ENCODE measurements at places on chromosomes 11 and 22.

GRCh38 chr11:837189-837989 lies 4.6 kb downstream of the CD151 start:
- DNase-seq, result no peak

- DNase-seq, result no peak
Measured at GRCh38 chr11:33622186-33622585, 78.4 kb downstream of the C11orf91 start.

DNA sequence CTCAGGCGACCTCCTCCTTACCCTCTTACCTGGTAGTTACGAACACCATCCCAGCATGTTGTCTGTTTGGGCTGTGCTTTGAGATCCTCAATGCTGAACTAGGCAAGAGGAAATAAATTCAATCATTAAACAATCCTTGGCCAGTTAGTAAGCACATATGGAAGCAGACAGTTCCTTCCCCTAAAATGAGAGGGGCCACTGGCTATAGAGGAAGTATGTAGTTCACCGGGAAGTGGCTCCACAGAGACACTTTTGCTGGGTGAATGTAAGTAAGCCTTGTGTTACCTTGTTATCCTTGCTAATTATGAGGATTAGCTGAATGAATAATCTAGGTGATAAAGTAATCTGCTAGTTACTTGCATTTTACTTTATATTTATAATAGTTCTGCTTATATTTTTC lies 2.9 kb downstream of the THYN1 start:
- DNase-seq, result no peak

GRCh38 chr11:90204832-90205646 lies 17.8 kb downstream of the CHORDC1 start:
- DNase-seq, result no peak

GRCh38 chr11:63769042-63769713 lies 603 bp upstream of the ZFTA start:
- DNase-seq, result no peak

- no peak for DNase-seq
Measured at GRCh38 chr22:39142088-39142680, 10.3 kb downstream of the CBX7 start.

DNA sequence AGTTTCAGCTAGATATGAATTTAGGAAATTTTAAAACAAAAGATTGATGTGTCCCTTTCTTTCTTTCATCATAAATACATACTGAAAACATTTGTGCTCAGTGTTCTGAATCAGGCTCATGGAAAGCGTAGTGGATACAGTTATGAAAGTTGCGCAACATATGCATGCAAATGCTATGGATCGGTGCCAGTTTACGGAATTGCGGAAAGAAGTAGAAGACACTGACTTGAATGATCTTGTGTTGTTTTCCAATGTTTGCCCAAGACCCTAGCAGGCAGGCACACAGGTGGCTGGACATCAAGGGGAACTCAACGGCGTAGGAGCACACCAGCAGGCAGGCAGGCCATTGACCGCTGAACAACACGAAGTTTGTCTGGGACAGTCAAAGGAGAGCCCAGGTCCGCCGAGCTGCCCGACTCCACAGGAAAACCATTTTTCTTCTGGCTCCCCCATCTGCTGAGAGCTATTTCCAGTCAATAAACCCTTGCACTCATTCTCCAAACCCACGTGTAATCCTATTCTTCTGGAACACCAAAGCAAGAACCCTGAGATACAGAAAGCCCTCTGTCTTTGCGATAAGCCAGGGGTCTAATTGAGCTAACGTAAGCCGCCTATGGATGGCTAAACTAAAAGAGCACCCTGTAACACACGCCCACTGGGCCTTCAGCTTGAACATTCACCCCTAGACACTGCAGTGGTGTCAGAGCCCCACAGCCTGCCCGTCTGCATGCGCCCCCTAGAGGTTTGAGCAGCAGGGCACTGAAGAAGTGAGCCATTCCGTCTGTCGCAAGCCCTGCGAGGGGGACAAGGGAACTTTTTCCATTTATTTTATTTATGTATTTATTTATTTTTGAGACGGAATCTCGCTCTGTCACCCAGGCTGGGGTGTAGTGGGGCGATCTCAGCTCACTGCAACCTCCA lies 7.4 kb upstream of the BIRC3 start:
- DNase-seq, result no peak

- no peak for DNase-seq
Measured at GRCh38 chr11:86418917-86419316, 44.2 kb downstream of the CCDC81 start.

DNA sequence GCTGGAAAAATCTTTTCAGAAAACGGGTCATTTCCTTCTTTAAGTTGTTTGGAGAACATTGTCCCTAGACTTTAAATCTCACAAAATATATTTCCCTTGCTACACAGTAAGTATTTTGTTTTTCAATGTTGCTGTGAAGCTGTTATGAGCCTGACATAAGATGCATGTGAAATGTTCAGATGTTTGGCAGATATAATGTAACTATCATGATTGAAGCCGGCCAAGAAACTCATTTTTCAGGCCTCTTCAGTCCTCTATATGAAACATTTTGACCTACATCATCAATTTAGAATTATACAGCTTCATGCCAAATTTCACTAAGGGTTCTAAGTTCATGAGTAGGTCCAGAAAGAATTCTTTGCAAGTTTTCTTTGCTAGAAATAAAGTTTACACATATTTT lies 133.8 kb downstream of the JRKL start:
- DNase-seq, result no peak

DNA sequence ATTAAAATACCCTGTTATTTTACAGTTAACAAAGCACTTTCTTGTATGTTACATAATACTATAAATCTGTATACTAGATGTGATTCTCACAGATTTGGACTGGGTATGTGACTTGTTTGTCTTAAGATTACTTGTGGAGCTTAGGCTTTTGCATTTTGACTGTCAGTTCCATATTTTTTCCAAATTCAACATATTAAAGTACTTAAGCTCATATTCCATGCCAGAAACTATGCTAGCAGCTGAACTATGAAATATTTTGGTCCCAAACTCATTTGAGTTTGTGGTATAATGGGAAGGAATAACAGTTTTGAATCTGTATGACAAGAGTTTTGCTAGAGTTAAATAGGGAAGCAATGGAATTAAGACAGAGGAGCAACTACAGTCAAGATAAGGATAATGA lies 841.4 kb downstream of the JRKL start:
- DNase-seq, result no peak

DNA sequence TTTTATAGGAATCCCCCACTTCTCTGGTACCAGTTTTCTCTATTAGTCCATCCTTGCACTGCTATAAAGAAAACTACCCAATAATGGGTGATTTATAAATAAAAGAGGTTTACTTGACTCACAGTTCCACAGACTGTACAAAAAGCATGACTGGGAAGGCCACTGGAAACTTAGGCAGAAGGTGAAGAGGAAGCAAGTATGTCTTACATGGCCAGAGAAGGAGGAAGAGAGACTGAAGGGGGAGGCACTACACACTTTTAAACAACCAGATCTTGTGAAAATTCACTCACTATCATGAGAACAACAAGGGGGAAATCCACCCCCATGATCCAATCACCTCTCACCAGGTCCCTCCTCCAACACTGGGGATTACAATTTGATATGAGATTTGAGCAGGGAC lies 68.9 kb upstream of the GNAZ start:
- DNase-seq, result no peak

DNA sequence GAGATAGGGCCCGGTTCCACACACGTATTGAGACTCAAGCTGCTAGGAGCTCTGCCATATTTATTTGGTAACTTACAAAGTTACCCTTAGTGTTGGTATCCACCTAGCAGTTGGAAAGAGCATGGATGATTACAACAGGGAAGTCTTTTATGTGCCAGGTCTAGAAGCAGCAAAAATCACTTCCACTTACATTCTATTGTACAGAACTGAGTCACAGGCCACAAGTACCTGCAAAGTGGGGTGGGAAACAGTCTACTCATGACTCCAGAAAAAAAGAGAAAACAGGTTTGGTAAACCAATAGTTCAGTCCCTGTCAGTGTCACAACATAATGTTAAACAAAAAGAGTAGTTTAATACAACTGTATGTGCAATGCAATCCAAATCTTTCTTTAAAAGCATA lies 279.6 kb upstream of the PITPNB start:
- no peak for DNase-seq

DNA sequence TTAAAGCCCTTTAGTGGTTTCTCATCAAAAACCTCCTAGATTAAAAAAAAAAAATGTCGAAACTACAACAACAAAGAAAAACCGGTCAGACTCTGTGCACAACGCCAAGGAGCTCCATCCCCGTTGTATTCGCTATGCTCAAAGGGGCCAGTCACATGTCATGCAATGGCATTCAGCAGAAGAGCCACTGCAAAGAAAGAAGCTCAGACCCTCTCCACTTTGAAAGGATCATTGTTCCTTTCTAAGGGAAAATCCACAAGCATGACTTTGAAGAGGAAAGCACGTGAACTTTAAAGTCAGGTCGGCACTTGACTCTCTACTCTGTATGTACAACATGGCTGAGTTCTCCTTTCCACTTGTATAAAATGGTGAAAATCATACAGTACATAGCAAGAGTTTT lies 655.6 kb downstream of the ETS1 start:
- no peak for DNase-seq

- no peak for DNase-seq
Measured at GRCh38 chr11:112734207-112734606, 227.0 kb upstream of the NCAM1 start.

GRCh38 chr11:79314906-79315689 lies 125.7 kb downstream of the TENM4 start:
- DNase-seq, result no peak

DNA sequence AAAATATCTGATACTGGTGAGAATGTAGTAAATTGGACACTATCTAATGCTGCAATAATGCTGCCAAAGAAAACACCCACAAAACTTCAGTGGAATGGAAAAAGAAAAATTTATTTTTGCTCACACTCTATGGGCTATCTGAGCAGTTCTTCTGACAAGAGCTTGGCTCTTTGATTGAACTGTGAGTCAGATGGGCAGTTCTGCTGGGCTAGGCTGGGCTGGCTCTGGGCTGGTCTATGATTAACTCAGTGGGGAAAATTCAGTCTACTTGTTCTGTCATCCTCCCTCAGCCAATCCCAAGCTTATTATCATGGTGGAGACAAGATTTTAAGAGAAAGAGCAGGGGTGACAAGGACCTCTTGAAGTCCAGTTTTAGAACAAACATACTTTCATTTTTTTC lies 1404.8 kb downstream of the LRRC4C start:
- DNase-seq, result no peak

DNA sequence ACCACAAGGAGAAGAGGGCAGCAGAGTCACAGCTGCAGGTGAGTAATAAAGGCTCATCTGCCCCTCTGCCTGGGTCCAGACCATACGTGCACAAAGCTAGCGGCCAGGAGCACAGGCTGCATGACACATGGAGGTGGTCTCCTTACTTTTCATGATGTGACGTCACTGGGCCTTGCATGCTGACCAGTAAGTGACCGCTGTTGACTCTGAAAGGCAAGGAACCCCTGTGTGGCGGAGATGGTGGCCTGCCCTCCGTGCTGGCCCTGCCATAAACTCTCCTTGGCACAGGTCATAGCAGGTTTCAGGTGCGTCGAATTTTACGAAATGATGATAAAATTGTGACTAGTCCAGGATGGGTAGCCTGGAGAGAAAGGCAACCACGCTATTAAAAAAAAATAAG lies 7.6 kb upstream of the PARVG start:
- DNase-seq, result no peak

- DNase-seq, result no peak
Measured at GRCh38 chr11:2215561-2216399, 44.2 kb upstream of the TH start.

GRCh38 chr22:29212743-29213142 lies 7.0 kb downstream of the EMID1 start:
- DNase-seq, result no peak

DNA sequence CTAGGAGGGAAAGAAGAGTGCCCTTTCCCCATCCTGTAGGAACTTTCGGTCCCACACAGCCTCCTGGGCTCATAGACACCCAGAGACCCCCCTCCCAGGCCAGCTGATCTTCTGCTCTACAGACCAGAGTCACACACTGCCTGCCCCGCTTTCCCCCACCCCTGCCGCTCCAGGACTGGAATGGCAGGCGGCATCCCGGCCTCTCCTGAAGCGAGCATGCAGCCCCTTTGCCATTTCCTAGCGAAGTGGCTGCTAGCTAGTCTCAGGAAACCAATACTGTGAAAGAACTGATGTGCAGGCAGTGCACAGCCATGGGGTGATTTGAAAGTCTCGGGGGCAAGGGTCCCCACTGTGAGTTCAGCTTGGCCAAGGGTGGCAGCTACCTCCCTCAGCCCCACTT lies 8.3 kb downstream of the PICK1 start:
- DNase-seq, result no peak

DNA sequence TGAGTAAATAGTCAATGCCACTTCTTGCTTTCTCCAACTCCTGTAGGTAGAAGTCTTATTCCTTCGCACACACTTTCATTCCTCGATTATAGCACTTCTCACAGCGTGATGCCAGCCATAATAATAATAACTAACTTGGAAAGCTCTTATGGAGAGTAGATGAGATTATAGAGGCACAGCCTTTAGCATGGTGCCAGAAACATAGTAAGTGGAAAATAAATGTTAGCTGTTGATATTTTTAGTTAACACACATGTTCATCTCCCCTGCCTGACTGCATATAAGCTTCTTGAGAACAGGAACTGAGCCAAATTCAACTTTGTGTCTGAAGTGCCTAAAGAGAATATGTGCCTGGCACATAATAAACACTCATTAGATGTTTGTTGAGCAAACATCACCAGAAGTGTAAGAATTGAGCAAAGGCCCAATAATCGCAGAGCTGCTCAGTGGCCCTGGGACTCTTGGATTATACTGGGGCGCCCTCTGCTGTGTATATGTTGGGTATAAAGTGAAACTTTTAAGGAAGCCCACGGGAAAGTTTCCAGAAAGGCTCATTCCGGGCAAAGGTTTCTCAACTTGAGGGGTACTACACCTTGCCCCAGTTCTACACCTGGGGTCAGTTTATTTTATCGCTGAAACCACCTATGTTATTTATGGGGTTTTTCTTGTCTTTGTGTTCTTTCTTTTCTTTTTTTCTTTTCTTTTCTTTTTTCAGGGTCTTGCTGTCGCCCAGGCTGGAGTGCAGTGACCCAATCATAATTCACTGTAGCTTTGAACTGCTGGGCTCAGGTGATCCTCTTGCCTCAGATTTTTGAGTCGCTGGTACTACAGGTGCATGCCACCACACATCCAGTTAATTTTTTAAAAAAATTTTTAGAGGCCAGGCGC lies 22.3 kb downstream of the SLN start:
- DNase-seq, result peak; percentile 8

DNA sequence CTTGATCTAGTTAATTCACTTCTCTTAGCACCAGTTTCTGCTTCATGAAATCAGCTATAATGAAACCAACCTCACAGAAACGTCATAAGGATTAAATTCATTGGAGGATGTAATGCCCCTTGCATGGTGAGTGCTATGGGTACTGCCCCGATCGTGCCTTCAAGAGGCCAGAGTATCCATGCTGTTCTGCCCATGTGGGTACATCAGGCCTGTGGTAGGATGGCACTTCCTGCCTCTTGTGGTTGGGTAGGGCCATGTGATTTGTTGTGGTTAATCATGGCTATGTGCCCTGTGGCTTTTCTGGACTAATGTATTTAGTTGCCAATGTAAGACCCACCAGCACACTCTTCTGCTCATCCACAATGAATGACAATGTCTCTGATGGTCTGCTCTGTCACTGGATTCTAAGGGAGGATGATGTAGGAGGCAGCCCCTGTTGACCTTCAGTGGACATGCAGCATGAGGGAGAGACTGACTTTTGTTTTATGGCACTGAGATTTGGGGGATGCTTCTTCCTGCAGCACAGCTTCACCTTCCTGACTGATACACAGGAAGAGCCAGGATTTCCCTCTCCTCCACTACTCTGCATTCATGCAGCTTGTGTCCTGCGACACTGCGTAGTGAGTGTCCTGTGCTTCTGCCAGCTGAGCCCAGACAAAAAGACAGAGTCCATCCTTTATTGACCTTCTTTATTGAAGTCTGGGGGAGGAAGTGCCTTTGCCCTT lies 66.2 kb downstream of the DHCR7 start:
- no peak for DNase-seq

Data from effector memory CD4-positive, alpha-beta T cell (primary cell).